ENCODE measurements at places on chromosomes 5 and 9. TPM values are rescaled to one million over a fixed set of nuclear protein-coding genes. Genes with fewer than 3 reads are reported as not detected.
A peak's percentile ranks its signal among the peaks of the same experiment; 100 is the strongest.

DNA sequence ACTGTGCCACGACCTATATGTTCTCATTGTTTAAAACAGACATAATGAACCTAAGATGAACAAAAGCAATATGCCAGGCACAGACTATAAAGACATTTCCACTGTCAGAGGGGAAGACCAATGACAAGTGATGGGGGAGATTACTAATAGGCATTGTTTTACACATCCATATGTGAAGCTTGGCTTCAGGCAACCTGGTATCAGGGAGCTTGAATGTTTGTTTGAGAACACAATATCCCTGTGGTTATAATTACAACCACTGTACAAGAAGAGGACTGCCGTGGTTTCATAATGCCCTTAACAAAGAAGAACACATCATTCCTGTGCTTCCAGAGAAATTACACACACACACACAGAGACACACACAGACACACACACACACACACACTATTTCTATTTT lies 385.7 kb downstream of the BNC2 start:
- ATAC-seq = no peak

DNA sequence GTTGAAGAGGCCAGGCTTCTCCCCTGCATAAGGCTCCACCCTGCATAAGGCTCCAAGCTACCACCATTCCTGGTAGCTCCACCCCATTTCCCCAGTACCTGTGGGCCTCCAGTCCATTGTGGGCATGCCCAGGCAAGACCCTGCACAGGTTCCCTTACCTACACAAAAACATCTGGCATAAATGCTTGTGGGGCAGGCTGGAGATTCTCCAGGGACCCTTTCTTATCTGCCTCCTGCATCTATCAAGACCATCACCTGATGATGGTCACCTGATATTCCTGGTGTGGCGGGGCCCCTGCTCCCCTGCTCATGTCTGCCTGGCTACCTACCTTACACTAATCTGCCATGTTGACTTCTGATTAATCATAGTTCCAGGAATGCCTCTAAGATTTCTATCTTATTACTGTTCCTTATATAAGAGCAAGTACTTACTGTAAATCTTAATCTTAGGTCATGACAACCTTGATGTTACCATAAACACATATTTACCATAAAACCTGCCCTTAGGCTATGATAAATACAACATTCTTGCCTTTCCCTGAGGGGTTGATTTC lies 41.0 kb downstream of the FGD3 start:
- peak; percentile 72 for ATAC-seq

DNA sequence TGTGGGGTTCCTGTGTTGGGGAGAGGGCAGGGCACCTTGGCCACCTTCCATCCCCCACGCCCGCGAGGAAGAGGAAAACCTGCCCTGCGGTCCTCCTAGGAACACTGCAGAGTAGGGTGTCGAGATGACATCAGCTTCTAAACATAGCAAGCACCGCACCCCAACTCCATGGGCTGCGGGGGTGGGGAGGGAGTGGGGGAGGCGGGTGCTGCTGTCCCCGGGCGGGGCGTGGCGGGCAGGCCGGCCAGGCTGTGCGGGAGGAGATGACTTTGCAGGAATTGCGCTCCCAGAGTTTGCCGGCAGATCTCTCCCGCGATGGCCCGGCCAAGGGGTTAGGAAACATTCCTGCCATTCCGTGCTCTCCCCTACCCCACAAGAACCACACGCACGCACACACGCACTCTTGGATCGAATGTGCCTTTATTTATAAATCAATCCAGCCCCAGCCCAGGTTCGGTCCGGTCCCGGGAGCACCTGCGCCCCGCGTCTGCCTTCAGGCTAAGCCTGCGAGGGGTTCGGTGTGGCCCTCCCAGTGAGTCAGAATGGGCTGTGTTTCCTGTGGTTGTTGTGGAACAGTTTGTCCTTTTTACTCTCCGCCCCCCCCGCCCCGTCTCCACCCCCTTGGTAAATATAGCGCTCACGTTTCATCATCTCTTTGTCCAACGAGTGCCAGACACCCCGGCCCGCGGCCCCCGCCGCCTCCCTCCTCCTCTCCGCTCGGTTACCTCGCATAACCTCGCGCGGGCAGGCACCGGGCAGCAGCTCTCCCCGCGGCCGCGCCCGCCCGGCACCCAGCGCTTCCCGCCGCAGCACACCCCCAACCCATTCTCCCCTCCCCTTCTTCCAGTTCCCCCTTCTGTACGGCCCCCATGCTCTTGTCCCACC lies 5.3 kb upstream of the KLF9 start:
- peak; percentile 85 for ATAC-seq

GRCh38 chr9:91191411-91192380 lies 170.0 kb downstream of the AUH start:
- ATAC-seq = no peak

GRCh38 chr5:158898185-158899177 lies 201.2 kb downstream of the EBF1 start:
- ATAC-seq = no peak

- no peak for ATAC-seq
These were observed 78.4 kb downstream of the SREK1 start for GRCh38 chr5:66222455-66222854.

DNA sequence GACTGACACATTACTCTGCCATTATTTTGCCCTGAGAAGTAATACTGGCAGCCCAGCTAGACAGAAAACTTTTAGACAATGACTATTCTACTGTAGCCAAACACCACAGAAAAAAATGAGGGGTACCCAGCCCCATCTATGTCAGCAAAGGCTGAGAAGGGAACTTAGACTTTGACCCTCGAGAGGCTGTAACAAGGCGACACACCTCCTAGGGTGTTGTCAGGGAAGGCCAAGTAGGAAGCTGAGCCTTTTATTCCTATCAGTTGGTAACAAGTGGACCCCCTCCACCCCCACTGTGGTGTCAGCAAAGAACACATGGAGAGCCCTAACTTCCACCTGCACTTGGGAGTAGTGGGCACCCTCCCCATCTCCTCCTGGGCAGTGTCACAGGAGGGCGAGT lies 55.6 kb downstream of the SPTLC1 start:
- no peak for ATAC-seq

DNA sequence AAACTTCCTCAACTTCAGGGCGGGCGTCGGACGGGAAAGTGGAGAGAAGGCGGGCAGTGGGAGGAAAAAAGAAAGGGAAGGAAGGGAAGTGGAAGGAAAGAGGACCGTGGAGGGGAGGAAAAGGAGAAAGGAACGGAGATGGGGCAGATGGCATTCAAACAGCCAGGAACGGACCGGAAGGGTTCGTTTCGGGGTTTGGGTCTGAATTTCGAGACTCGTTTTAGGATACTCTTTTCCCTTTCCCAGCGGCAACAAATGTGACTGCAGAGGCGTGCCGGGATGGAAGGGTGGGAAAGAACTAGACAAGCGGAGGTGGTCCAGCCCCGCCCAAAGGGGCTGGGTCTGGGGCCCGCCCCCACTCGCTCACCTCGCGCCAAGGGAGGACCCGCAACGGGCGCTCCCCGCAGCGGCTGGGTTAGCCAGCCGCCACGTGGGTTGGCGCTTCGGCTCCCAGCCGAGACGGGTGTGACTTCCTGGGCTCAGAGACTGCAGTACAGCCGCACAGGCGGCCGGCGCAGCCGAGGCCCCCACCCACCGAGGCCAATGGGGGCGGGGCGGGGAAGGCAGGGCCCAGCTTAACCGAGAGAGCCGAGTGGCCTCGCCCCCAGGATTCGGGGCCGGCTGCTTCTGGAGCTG lies 2.7 kb downstream of the VCAN start:
- ATAC-seq = peak; percentile 65

- ATAC-seq = peak; percentile 18
These were observed 399 bp downstream of the NDUFA2 start for GRCh38 chr5:140647042-140647419.

- ATAC-seq = no peak
These were observed 106.6 kb downstream of the TMC1 start for GRCh38 chr9:72627956-72628540.

DNA sequence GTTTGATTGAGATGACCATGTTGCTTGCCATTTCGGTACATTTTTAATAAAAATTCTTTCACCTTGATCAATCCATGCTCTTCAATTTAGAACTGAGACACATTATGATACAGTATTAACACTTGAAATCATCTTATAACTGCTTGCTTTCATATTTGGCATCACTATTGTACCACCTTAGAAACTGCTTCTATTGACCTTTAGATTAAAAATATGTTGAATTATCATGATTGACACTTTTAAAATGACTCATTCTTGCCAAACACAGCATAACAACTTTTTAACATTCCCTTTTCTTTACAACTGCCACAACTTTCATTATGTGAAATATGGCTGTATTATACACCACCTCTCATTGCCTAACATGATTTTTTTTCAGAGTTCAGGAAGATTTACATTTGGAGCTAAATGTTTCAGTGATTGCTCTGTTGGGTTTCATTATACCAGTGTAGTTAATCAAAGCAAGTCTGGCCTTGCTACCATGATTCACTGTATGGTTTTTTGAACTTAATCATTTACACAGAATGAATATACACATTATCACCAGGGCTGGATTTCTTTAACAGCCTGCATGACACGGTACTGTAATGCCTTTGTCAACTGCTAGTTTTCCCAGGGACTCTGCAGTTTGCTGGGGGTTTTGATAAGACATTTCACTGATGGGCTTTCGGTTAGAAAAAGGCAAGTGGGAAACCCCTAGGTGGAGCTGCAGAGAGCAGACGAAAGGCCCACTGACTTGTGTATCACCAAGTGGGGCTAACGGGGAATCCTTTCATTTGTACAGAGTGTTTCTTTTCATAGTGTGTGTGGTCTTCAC lies 93.6 kb upstream of the TLE4 start:
- peak; percentile 91 for ATAC-seq

DNA sequence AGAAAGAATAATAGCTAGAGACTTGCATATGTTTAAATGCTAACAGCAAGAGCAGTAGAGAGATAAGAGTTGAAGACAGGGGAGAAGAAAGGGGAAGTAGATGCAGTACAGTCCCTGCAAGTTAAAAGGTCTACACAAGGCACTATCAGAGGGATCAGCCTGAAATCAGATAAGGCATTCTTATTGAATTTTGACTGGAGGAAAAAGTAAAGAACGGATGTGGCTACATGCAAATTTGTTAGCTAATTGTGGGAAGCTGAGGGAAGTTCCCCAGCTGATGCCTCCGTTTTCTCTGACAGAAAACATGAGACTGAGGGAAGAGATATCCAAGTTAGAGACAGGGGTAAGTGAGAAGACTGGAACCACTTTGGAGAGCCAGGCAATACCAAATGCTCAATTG lies 12.9 kb upstream of the RHOBTB3 start:
- no peak for ATAC-seq

DNA sequence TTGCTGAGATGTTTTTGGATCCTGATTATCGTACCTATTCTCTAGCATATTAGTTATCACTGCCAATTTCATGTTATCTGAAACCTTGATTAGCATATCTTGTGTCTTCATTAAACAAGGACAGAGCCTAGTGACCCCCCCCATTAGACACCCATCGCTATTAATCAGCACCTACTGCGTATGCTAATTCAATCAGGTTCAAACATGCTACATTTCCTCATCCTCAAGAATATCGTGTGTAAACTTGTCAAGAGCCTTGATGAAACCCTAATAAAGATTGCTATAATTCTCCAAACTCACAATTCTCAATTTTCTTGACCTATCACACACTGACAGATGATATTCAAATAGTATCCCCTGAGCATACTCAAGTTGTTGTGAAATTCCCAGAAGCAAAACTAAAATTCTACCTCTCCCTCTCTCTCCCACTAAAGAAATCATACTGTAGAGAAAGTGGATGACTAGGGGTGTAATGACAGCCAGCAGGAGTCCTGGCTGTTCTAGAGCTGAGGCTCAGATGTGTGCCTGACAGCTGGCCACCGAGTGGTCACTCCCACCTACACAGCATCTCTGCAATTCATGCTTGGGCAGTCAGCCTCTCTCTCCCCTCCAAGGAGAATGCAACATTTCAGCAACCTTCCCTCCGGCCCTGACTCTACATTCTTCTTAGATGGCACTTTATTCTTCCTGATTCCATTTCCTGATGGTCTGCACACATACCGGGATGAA lies 9.2 kb upstream of the ZNF354A start:
- peak; percentile 66 for ATAC-seq

GRCh38 chr5:105840800-105841199 lies 1829.9 kb downstream of the EFNA5 start:
- no peak for ATAC-seq

- ATAC-seq = no peak
These were observed 10.4 kb downstream of the TGFBI start for GRCh38 chr5:136039202-136039601.

DNA sequence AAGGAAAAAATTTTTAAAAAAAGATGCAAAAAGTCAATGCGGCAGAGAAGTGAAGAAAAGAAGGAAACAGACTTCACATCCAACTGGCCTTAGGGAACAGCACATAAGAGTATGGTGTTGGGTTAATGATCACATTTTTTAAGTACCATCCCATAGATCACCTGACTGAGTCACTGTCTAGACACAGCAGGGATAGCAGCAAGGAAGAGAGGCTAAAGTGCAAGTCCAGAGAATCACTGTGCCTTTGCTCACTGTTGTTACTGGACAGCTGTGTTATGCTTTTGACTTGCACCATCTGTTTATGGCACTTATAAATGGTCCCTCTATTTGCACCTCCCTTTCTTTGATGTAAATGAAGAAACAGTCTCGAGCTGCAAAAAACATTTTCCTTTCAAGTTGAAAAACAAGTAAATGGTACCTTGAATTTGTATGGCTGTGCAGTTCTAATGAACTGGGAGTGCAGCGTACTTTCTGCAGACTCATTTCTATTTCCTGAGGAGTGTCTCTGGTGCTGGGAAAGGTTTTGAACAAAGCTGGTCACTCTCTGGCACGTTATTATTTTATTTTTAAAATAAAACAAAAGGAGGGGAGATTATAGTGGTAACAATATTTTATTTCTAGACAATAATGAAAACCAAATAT lies 84.2 kb downstream of the TRPM6 start:
- no peak for ATAC-seq

- ATAC-seq = no peak
These were observed 1043.4 kb upstream of the CDH10 start for GRCh38 chr5:25688156-25688555.

- ATAC-seq = no peak
These were observed 12.3 kb upstream of the SKP1 start for GRCh38 chr5:134189031-134189430.

DNA sequence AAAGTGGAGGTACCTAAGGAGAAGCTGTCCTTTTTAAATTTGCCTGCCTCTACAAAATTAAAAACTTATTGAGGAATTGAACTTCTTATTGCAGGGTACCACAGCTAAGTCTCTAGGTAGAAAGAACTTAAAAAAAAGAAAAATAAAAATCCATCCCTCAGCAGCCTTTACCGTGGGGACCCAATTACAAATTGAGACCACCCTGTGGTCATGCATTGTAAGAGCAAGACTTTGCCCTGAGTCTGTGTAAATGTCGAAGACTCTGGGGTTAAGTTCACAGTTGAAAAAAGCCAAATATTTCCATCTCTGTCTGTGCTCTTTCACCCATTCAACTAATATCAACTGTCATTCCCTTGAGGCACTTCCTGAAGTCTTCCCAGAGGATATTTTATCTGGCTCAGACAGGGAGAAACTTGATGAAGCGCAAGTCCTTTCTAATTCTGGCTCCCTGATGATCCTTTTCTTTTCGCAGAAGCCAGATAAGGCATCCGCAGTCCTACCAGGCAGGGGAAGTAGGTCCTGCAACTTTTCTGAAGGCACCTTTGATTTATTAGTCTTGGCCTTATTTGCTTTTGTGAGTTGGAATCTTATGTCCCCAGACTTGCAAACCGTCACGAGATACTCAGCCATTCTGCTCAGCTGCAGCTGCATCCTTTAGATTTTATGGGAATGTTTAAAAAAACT lies 323.8 kb upstream of the WWC1 start:
- ATAC-seq = no peak

Gene HAVCR1
- not detected for total RNA-seq

Gene FBXL7
- total RNA-seq = 2.0 TPM

Gene PIP5KL1
- total RNA-seq = 4.3 TPM

Gene BARHL1
- total RNA-seq = not detected

Gene CRHBP
- 0.36 TPM for total RNA-seq

Gene FBXO4
- 12.5 TPM for total RNA-seq

Gene TRIM36
- total RNA-seq = 1.2 TPM

Gene ACER2
- 3.1 TPM for total RNA-seq

Gene CDKN2B-AS1
- total RNA-seq = 1.0 TPM
